Activated CD8-positive, alpha-beta memory T cell treated with anti-CD3 and anti-CD28 coated beads, Interleukin-2, amount 50 U/mL, for 48 hours (primary cell): ENCODE measurements at places on chromosomes 12 and 14.

DNA sequence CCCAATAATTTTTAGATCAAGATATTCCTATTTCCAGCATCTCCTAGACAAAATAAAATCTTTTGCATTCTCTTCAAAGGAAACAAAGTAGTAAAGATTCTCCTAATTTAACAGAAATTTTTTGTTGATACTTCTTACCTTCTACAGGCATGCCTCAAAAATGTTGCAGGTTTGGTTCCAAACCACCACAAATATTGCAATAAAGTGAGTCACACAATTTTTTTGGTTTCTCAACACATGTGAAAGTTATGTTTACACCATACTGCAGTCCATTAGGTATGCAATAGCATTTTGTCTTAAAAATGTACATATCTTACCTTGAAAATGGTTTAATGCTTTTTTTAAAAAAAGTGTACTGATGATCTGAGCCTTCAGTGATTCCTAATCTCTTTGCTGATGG lies 65.6 kb upstream of the USP15 start:
- DNase-seq, result no peak

DNA sequence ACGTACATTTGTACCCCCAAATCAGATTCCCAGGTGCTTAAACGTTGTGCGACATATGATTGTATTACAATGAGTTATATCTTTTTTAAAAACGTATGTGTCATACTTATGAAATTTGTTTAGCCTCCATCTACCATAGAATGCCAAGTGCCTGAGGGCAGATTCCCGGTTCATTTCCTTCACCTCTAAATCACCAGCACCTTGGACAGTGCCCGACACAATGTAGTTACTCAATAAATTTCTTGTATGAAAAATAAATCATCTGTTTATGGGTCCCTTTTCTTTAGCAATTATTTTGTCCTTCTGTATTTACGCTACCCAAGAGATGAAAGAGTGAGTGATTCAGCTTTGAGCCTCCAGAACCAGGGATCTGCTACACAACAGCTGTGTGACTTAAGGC lies 157.4 kb downstream of the TBX5 start:
- DNase-seq, result no peak

- DNase-seq, result no peak
Observed at GRCh38 chr12:12491606-12492005, 71.1 kb downstream of the DUSP16 start.

DNA sequence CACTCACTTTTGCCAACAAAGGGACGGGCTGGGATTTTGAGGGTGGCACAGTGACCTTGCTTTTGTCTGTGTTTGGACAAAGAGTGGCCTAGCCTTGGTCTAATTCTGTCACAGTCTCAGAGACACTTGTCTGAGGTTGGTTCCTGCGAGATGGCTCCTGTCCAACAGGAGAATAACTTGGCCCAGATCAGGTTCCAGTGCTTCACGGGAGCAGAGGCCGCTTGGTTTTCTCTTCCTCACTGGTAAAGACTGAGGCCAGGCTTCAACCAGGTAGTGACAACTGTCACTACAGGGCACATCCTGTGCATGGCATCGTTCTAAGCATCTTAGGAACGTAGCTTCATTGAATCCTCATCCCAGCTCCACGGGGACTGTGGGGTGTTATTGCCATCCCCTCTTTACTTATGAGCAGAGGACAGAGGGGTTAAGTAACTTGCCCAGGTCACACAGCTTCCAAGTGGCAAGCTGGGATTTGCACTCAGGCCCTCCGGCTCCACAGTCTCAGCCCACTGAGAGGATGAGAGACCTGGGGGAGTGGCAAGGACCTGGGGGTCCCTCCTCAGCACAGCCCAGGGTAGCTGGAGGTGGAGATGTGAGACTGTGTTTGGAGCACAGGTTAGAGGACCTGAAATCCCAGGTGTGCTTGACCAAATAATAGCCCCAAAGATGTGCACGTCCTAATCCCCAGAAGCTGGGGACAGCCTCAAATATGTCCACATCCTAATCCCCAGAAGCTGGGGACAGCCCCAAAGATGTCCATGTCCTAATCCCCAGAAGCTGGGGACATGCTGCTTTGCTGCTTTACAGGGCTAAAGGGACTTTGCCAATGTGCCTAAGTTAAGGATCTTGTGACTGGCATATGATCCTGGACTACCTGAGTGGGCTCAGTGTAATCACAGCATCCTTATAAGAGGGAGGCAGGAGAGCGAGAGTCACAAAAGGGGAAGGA lies 179.2 kb upstream of the RTL1 start:
- no peak for DNase-seq

- no peak for DNase-seq
Observed at GRCh38 chr12:131829356-131829747, 1.2 kb downstream of the MMP17 start.

- DNase-seq, result no peak
Observed at GRCh38 chr14:88089445-88089844, 84.5 kb downstream of the GPR65 start.

GRCh38 chr14:63542231-63542999 lies 762 bp downstream of the PPP2R5E start:
- DNase-seq, result no peak

DNA sequence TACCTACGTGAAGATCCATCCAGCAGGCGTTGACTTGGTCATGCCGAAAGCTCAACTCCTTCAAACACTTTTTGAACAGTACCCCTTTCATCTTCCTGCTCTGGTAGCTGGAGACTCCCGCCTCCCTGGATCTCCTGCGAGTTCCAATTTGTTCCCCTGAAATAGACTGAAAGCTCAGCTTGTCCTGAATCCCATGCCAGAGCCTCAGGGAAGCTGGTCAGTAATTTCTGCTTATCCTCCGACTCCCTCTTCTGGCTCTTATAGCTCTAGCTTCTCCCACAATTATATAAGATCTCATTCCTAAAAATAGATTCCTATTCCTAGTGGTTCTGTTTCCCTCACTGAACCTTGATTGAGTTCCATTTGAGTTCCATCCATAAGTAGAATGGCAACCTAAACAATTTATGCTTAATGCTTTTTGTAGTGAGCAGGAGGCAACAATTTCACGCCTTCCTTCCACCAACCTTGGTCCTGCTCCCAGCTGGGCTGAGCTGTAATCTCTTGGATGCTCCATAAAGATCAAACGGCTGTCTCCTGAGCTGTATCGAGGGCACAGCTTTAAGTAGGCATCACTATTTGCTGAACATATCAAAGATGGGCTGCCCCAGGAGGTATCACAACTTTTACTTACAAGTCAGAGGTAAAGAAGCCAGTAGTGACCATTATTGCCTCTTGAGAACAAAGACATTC lies 8.0 kb upstream of the TMEM132C start:
- no peak for DNase-seq

DNA sequence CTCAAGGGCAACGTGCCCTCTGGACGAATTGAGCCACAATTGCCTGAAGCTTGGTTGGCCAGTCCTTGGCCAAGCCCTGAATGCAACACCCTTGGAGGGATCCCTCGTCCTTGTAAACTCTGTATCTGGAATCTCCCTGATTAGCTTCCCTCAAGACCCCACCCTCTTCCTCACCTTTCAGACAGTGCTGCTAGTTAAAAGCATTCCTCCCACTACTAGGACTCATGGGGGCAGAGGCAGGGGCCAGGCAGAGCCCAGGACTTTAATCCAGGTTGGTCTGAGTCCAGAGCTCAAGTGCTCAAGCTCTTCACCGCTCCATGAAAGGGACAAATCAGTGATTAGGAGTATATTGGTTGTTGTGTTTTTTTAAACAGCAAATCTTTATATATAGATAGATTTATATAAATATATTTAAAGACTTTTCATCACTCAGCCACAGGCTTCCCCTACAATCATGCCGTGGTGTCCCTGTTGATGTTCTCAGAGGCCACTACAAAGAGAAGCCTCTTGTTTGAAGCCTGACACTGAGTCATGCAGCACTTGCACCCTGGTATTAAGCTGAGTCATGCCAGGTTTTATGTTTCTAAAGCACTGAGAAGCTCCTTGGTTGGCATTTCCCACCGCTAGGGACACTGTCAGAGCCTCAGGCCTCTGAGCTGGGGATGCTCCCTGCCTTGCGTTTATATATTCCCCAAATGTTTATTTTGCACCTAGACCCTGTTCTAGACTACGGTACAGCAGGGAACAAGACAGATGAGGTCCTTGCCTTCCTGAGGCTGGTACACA lies 53.8 kb upstream of the GSC start:
- DNase-seq, result no peak

GRCh38 chr14:94128216-94128839 lies 1.1 kb downstream of the IFI27L2 start:
- DNase-seq, result no peak

- DNase-seq, result no peak
Observed at GRCh38 chr12:119762619-119763018, 94.7 kb downstream of the PRKAB1 start.

GRCh38 chr14:34985740-34986139 lies 2.9 kb downstream of the SRP54 start:
- no peak for DNase-seq

- no peak for DNase-seq
Observed at GRCh38 chr14:68805414-68805813, 12.5 kb upstream of the ZFP36L1 start.
